ENCODE measurements at places on chromosomes 16 and 17.

DNA sequence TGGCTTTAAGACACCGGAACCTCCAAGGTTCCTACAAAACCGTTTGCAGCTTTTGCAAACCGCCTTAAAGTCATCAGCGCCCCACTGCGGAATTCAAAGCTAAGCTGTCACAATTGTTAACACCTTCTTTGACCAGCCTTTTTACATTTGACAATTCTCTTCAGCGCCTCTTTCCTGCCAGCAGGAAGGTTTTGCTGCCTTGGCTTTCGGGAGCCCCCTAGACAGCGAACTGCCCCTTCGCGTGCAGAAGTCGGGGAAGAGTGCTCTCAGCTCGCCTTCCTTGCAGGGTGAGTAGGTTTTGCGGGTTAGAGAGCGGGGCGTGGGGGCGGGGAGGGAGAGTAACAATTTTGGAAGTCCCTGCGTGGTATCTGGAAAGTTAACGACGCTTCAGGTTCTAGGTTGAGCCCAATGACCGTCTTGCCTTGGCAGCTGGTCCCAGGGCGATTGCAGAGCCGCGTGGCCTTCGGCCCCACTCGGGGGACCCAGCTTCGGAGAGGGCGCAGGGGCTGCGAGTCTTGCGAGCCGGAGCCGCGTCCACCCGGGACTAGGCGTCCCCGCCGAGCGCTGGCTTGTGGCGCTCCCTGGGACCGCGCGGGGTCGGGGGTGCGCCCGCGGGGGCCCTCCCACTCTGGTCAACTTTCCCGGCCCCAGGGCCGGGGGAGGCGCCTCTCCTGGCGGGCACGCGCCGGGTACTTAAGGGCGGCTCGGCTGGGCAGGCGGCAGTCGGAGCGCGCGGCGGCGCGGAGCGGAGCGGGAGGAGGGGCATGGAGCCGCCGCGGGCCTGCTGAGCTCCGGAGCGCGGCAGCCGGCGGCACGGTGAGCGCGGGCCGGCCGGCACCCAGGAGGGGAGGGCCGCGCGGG lies at the start of gene HAS3:
TSS of gene HAS3 (plus strand) at position 153 of the 861 bp plus-strand sequence. CDS start 3,743 bp downstream, outside the sequence.
- peak; percentile 71 for DNase-seq

GRCh38 chr17:3761036-3761917 lies 37.6 kb downstream of the HASPIN start:
- no peak for DNase-seq

DNA sequence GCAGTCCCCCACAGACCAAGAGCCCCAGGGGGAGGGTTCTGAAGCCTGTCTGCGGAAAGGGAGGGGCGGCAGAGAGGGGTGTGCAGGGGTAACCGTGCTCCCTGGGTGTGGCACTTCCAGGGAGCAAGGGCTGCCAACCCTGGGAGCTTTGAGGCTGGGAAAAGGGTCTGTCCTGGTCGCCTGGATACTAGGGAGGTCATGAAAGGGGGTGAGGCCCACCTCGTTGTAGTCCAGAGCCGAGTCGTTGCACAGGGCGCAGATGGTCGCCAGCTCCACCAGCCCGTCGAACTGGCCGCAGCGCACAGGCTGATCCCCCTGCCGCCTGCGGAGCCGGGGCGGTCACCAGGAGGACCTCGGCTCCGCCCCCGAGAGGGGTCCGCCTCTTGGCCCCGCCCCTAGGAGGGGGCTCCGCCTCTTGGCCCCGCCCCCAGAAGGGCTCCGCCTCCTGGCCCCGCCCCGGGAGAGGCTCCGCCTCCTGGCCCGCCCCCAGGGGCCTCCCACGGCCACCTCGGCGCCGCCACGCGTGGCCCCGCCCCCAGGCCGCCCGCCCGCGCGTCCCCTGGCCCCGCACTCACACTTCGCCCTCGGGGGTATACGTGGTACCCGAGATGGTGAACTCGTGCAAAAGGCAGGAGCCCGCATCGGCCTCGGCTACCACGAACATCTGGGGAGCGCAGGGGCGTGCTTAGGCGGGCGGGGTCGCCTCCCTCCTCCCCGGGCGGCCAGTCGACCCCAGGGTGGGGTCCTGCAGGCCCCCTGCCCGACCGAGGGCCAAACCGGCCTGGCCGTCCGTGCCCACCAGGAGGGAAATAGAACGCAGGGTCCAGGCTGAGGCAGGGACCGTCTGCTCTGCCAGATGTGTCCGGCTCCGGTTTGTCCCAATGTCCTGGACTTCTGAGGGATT lies 19.5 kb downstream of the ATP2A3 start:
- DNase-seq, result peak; percentile 15

DNA sequence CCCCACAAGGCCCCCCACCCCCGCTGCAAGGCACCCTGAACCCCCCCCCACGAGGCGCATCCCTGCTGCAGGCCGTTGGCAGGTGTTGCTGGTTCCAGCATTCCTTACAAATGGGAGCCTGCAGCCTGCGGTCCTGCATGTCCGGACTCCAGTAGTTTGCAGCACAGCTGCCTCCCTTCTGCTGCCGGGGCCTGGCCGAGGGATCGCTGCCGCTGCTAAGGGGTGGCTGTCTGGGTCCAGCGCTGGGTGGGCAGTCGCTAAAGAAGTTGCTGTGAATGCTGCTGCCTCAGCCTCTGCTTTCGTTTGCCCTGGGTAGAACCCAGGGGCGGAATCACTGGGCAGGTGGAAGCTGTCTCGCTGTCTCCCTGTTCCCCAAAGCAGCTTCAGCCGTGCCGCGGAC lies 11.8 kb downstream of the UTS2R start:
- DNase-seq, result no peak

DNA sequence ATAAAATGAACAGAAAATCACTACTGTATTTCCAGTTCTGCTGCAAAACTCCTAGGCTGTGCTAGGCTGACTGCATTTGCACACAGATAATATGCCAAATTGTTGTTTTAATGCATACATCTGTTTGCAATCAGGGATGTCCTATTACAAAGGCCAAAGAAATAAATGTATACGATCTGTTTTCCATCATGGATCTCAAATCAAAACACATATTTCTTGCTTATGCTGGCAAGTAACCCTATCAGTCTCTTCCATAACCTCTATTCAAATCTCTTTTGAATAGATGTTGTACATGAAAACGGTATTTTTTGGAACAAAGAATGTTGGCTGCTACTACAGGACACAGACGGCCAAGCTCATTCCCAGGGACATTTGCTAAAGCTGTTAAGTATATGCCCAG lies 56.6 kb downstream of the DUSP14 start:
- no peak for DNase-seq

GRCh38 chr17:17944743-17945142 lies 27.5 kb downstream of the TOM1L2 start:
- DNase-seq, result no peak

GRCh38 chr16:81432937-81433557 lies 11.6 kb upstream of the CMIP start:
- no peak for DNase-seq

DNA sequence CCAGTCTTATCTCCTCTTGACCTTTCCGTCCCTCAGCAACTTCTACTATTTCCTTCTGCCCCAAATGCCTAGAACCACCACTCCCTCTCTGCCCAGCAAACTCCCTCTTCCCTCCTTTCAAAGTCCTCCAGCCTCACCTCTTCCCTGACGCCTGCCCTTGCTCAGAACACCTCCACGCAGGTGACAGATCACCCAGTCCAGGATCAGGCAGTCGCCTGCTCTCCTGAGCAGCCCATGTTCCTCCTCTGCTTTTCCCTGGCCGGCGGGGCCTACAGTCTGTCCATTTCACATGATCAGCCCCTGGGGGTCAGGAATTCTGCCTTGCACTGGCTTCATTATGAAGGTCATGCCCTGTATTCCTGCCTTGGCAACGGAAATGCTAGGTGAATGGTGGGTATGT lies 422 bp downstream of the CD300LF start:
- DNase-seq, result no peak

GRCh38 chr17:6305613-6306360 lies 129.1 kb downstream of the AIPL1 start:
- no peak for DNase-seq

GRCh38 chr17:63950940-63951907 lies 19.1 kb upstream of the CD79B start:
- DNase-seq, result peak; percentile 75

- DNase-seq, result peak; percentile 93
Observed at GRCh38 chr16:78045865-78046581, 23.7 kb downstream of the CLEC3A start.

DNA sequence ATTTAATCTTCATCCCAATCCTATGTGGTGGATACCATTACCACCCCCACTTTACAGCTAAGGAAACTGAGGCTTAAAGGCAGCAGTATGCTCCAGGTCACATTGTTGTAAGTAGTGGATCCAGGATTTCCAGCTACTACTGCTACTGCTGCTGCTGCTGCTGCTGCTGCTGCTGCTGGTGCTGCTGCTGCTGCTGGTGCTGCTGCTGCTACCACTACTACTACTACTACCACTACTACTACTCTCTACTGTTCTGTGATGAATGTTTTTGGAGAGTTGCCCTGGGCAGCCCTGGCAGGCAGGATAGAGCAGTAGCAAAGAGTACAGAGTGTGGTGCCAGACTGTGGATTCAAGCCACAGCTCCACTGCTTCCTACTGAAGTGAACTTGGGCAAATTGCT lies 49.3 kb upstream of the SLC12A3 start:
- no peak for DNase-seq

- DNase-seq, result no peak
Observed at GRCh38 chr17:7311110-7311705, 3.8 kb downstream of the EIF5A start.

GRCh38 chr17:19579192-19579761 lies 45.6 kb downstream of the SLC47A1 start:
- no peak for DNase-seq

DNA sequence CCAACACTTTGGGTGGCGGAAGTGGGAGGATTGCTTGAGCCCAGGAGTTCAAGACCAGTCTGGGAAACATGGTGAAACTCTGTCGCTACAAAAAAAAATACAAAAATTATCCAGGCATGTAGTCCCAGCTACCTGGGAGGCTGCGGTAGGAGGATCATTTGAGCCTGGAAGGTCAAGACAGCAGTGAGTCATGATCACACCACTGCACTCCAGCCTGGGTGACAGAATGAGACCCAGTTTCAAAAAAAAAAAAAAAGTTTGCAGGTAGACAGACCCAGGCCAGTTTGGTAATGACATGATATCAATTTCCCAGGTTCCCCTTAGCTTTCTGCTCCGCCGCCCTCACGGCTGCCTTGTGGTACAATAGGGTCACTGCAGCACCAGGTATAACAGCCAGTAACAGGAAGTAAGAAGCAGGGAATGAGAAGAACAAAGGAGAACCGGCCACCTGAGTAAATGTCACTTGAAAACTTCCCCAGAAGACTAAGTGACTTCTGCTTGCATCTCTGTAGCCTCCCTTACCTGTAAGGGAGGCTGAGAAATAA lies 201.2 kb upstream of the HSBP1 start:
- DNase-seq, result no peak

DNA sequence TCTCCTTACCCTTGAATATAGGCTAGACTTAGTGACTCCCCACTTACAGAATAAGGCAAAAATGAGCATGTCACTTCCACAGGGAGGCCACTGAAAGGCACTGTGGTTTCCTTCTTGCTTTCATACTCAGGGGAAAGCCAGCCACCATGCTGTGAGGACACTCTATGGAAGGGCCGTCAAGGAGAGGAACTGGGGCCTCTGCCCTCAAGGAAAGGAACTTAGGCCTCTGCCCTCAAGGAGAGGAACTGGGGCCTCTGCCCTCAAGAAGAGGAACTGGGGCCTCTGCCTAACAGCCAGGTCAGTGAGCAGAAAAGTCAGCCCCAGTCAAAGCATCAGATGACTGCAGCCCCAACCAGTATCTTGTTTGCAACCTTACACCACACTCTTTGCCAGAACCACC lies 30.1 kb downstream of the VPS35 start:
- peak; percentile 12 for DNase-seq

DNA sequence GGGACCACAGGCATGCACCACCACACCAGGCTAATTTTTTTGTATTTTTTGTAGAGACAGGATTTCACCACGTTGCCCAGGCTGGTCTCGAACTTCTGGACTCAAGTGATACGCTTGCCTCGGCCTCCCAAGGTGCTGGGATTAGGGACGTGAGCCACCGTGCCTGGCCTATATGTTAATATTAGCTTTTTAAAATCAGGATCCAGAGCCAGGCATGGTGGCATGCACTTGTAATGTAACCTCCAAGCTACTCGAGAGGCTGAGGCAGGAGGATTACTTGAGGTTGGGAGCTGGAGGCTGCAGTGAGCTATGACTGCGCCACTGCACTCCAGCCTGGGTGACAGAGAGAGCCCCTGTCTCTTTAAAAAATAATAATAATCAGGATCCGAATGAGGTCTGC lies 8.5 kb upstream of the ADCY7 start:
- no peak for DNase-seq

DNA sequence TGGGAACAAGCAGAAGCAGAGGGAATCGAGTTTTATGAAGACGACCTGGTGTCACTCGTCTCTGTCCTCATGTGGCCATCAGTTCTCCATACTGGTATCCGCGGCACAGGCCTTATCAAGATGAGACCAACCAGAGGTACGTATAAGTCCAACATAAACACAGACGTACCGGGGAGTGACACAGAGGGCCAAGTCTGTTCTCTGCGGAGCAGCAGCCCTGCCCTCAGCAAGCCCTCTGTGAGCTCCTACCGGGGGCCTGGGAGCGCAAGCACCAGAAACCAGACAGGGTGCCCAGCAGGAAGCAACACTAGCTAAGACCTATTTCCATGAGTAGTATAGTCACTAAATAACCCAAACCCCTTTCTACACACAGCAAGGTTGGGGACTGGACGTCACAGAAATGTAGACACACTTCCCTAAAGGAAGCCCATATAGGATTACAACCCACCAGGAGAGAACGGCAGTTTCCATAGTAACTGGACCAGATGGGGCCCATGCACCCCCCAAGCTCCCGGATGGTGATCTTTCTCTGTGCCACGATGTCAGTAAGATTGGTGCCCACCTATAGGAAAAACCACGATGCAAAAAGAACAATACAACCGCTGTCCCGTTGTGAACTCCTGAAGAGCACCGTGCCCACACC lies 911 bp downstream of the ARL16 start:
- no peak for DNase-seq

- no peak for DNase-seq
Observed at GRCh38 chr17:79174905-79175856, 100.6 kb downstream of the ENGASE start.

DNA sequence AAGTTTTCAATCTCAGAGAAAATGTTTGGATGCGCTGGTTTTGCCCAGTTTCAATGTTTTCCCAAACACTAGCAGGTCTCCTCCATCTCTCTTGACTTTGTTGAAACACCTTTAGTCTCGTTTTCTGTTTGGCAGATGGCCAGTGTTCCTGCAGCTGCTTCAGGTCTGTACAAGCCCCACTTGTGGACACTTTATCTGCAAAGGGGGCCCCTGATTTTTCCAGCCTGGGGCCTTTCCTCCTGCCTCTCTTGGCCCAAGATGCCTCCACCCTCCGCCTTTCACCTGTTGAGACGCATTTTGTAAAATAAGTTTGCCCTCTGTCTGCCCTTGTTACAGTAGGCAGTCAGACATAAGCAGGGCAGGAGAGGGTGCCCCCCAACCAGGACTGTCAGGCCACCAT lies 21.8 kb upstream of the PRM1 start:
- DNase-seq, result no peak

DNA sequence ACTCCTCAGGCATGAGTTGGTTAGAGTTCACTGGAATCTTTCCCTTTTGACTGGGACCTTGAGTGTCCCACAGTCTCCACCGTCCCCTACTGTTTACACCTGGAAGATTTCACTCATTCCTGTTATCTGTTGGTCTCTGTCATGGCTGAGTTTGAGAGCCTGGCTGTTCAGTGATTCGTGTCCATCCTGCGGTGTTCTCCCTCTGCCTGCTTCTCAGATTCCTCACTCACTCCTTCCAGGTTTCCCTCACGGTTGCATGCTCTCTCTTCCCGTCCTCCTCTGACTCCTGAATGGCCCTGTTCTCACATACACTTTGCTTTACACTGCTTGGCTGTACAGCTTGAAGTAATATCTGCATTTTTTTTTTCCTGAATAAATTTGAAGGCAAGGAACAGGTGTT lies 24.5 kb downstream of the OR1D5 start:
- DNase-seq, result no peak

GRCh38 chr17:72215490-72215889 lies 94.7 kb downstream of the SOX9 start:
- DNase-seq, result no peak
